ENCODE measurements at places on chromosomes 6 and 20.

DNA sequence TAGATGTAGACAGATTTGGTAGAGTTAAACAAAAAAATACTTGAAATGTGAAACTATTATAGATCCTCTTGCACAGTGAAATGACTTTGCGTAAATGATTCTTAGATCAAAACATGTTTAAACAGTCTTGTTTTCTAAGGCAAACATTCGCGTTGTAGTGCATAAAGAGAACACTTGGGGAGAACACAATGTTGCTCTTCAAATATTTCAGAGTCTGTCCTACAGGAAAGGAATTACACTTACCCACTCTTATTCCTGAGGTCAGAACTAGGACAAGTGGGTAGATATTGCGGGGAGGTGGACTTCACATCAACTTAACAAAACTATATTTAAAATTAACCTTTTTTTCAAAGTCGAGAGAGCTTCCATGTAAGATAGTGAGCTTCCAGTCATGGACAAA, 183.5 kb upstream of the PCSK2 start:
- DNase-seq, result no peak

DNA sequence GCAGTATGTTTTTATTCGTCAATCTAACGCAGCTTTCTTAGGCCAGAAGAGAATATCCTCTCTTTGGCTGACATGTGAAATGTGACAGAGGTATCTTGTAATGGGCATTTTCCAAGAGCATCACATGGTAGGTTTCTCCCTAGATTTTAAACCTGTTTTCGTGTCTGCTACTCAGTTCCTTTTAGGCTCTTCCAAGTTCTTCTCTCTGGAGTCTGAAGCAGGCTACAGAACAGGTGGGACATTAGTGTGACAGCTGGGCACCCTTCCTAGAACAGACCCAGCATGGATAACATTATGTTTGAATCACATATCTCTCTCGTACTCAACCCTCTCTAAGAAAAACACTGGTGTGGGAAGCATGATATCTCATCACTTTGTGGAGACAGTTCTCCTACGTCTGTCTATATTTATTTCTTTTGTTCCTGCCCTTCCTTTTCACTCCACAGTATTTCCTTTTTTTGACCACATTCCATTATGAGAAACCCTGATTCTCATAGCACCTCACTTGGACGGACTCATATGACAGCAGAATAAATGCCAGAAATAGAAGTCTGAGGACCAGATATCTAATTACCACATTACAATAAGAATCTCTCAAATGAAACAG, 263.4 kb downstream of the NKAIN2 start:
- DNase-seq, result no peak

DNA sequence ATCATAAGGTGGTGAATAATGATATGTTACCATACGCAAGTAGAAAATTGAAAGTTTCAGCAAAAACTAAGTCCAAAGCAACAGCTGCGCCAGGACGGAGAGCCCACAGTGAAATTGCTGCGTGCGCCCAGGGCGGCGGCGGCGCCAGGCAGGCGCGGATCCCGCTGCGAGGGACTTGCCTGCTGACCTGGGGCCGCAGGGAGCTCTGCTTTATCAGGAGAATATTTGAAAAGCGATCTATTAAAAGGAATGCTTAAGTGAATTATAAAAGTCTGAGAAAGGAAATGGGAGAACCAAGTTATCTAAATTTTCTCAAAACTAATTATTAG, 85.4 kb downstream of the THBS2 start:
- no peak for DNase-seq

DNA sequence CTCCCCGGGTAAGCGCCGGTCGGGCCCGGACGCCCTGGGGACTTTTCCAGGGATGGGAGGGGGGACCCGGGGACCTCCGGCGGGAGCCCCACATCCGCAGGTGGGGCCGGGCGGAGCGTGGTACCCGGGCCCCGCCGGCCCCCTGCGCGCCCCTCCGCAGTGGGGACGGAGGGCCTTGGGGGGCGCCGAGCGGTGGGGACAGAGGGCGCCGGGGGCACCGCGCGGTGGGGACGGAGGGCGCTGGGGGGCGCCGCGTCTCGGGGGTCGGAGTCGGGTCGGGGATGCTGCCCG, 270 bp downstream of the PLEKHG1 start:
- DNase-seq, result no peak

DNA sequence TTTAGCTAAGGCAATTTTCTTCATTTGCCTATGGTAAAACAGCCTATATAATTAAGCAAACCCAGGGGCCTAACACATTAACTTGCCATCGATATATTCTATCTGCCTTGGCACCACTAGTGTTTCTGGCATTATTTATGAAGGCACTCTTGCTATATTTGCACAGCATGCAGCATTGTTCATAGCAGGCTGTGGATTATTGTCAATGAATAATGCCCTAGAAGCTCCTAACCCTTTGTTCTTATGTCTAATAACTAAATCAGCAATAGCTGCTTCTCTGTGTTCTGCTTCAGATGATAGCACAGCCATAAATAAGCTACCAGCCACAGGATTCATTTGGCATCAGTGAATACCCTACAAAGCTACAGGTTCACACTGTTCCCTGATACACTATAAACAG, 254.8 kb upstream of the STXBP5 start:
- DNase-seq, result no peak

DNA sequence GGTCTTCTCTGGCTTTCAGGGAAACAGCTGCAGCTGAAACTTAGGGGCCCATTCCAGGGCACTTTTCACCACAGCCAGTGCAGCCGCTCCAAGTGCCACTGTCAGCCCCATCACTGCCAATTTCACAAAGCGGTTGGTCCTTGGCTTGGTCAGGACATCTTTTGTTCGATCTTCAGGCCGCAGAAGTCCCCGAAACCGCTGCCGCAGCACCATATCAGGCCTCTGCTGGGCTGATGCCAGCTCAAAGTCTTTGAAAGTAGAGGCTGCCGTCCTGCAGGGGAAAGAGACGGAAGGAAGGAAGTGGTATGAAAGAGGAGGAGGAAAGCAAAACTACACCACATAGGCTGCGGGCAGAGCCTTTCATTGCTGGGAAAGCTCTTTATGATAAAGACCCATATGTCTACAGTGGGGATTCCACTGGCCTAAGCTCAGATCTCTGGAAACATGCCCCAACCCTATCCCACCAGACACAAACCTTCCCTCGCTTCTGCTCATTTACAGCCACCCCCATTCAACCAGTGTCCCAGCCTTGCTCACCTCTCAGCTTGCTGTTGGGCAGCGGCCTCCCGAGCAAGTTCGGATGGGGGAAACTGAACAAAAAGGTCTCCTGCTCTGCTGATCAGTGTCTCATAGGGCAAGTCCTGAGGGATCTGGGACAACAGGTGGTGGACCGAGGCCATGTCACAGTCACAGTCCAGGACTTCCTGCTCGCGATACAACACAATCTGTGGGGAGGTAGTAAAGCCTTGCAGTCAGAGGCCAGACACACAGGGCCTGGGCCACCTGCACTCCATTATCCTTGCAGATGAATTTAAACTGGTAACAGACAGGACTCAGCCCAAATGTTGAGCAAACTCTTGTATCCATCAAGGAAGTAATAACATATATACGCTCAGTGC, 23.5 kb downstream of the TBC1D20 start:
- no peak for DNase-seq

GRCh38 chr6:3212261-3212660, 15.2 kb downstream of the TUBB2B start:
- no peak for DNase-seq

- no peak for DNase-seq
Measured at GRCh38 chr6:95545226-95545625, 32.1 kb upstream of the MANEA start.

DNA sequence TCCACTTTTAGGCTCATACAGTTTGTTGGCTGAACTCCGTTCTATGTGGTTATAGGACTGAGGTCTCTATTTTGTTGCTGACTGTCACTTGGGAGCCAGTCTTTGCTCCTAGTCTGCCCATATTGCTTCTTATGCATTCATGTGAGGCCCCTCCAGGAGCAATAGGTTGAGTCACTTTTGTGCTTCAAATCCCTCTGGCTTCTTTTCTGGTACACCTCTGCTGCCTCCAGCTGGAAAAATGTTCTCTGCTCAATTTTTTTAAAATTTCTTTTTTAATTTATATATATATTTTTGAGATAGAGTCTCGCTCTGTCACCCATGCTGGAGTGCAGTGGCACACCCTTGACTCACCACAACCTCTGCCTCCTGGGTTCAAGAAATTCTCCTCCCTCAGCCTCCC, 42.7 kb upstream of the NOX3 start:
- no peak for DNase-seq

- peak; percentile 31 for DNase-seq
Measured at GRCh38 chr6:132209351-132209750, 191.9 kb downstream of the MOXD1 start.

- no peak for DNase-seq
Measured at GRCh38 chr6:37289931-37290330, 32.0 kb upstream of the TMEM217 start.

GRCh38 chr6:135114355-135115145, 59.9 kb upstream of the HBS1L start:
- DNase-seq, result no peak

- no peak for DNase-seq
Measured at GRCh38 chr6:71284785-71285184, 3.8 kb upstream of the OGFRL1 start.

- no peak for DNase-seq
Measured at GRCh38 chr6:163339466-163339865, 75.1 kb upstream of the QKI start.

- DNase-seq, result no peak
Measured at GRCh38 chr6:113277111-113277510, 580.0 kb upstream of the MARCKS start.

GRCh38 chr6:15539722-15540270, 123.0 kb downstream of the DTNBP1 start:
- no peak for DNase-seq

DNA sequence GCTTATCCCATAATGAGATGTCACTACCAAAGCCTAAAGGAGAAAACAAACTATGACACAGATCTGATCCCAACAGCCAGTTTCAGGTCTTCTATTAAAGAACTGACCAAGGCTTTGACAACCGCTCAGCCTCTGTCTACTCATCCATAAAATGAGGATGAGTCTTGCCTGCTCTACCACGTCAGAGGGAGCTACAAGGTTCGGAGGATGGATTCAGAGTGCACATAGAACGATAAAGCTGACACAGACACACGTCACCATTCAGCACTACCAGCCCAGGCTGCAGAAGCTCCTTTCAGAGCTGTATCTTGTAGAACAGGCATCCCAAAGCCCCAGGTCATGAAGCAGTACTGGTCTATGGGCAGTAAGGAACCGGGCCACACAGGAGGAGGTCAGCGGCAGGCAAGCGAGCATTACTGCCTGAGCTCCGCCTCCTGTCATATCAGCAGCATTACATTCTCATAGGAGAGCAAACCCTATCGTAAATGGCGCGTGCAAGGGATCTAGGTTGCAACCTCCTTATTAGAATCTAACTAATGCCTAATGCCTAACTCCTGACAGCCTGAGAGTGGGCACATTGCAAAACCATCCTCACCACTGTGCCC, 25.1 kb downstream of the KIF16B start:
- no peak for DNase-seq

- DNase-seq, result no peak
Measured at GRCh38 chr6:119339941-119340456, 9.6 kb downstream of the MAN1A1 start.

DNA sequence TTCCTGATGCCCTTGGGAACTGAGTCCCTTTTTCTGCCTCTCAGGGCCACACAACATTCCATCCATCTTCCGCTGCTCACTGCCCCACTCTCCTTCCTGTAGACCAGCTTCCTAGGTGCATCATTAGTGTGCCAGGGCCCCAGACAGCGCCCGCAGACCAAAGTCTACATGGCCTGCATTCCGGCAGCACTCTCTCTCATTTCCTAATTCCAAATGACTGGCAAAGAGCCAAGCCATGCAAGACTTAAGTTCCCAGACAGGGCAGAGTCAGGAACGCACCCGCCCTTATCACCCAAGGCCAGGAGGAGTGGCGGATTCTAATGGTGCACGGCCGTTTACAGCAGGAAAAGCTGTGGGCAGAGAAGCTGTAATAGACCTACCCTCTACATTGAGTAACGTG, 159.8 kb upstream of the ARID1B start:
- DNase-seq, result peak; percentile 57

GRCh38 chr6:90079560-90080490, 185.6 kb downstream of the GJA10 start:
- no peak for DNase-seq

DNA sequence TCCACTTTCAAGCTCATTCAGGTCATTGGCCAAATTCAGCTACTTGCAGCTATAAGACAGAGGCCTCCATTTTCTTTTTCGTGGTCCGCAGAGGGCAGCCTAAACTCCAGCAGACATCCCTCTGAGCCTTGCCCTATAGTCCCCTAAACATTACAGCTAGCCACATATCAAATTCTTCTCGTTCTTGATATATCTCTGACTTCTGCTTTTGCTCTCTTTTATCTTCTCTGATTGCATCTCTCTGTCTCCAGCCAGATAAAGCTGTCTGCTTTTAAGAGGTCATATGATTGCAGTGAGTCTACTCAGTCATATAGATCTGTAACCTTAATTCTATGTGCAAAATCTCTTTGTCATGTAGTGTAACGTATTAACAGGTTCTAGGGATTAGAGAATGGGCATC, 358.4 kb upstream of the RGS17 start:
- no peak for DNase-seq

DNA sequence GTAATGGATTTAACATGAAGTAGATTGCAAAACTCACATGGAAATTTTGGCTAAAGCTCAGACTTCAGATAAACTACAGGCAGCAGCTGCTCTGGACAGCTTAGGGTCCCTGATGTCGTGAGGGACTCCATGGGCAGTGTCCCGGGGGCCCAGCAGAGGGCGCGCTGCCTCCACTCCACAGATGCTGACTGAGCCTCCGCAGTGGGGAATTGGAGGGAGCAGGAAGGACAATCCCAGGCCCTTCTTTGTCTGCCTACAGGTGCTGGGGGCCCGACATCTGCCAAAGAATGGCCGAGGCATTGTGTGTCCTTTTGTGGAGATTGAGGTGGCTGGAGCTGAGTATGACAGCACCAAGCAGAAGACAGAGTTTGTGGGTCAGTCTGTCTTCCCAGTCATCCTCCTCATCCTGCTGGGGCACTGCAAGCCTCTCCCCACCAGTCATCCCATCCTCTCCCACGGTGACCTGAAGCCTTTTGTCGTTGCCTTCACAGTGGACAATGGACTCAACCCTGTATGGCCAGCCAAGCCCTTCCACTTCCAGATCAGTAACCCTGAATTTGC, 35.9 kb downstream of the PLCG1 start:
- DNase-seq, result no peak

DNA sequence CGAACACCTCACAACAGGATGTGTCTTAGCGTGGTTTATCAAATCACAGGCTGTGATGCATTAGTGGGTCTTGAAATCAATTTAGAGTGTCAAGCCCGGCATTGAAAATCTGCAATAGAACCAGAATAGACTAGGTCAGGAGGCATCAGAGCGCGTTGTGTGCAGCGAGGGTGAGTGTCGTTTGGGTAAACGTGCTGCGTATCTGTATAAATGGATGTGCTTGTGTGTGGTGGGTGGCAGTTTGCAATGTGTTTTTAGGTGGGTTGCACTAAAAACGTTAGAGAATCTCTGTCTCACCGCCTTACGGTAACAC, 121.0 kb upstream of the SULF2 start:
- DNase-seq, result no peak

DNA sequence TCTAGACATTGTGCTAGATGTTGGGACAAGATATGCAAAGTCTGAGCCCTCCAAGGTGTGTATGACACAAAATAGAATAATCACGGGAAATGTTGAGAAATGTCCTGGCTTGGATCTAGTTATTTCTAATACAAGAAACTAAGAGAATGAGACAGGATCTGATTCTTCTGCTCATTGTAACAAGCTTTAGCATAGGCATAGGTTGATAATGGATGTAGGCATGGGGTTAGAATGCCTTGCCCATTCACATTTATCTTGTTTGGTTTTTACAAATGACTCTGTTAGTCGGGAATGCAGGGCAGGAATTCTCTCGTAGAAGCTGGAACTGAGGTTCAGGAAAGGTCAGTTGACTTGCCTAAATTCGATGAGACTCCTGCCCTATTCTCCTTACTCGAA, 1.5 kb upstream of the SLC26A8 start:
- DNase-seq, result no peak
